M059J (cell line): ENCODE measurements at places on chromosomes 6 and 20. TPM values are rescaled to one million over a fixed set of nuclear protein-coding genes. Genes with fewer than 3 reads are reported as not detected.
A peak's percentile ranks its signal among the peaks of the same experiment; 100 is the strongest.

The ANKRD6 gene
- total RNA-seq, result 0.57 and 3.6 TPM in 2 replicates

The HLA-DOA gene
- not detected in 2 replicates for total RNA-seq

The ECT2L gene
- total RNA-seq, result not detected in 2 replicates

The OPRL1 gene
- total RNA-seq, result 0.59 TPM in 1 of 2 replicates, not detected in the other

The SAMD5 gene
- 0.07 and 0.62 TPM in 2 replicates for total RNA-seq

DNA sequence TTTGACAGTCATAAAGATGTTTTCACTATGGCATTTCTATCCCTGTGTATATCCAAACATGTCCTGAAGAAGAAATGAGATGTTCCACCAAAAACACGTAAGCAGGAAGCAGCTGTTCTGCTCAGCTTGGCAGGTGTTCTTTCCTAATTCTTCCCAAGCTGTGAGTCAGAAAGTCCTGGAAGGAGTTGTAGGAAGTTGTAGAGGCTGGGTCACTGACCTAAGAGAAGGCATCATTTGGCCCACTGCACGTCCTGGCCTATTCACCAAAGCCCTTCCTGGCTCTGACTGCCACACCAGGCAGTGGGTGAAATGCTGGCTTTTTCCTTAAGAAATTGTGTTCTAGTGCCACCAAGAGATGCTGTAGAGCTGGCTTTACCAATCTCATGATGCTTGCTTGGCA, 40.3 kb downstream of the STX11 start:
- DNase-seq, result peak; percentile 79

- no peak for DNase-seq
Measured at GRCh38 chr6:15843764-15844163, 180.9 kb upstream of the DTNBP1 start.

DNA sequence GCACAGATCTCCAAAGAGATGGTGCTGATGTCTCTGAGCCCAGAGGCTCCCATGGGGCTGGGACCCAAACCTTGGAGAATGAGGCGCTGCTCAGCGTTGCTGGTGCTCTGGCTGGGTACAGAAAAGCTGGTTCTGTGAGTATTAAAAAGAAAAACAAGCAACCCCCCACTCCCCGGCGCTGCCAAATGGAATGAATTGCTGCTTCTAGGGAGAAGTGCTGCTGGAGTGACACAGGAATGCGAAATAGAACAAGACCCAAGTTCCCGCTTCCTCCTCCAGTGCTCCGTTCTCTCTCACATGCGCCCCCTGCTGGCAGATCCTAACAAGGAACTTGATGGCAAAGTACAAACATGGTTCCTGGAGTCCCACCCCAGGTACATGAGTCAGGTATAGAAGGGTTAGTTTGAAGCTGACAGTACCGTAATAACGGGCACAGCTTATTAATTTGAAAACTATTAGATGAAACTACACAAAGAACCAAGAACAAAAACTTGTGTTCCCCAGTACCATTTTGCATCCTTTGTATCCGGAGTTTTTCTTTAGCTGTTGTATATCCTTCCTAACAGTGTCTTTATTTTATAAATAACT, 2.1 kb upstream of the DDX27 start:
- DNase-seq, result peak; percentile 94

DNA sequence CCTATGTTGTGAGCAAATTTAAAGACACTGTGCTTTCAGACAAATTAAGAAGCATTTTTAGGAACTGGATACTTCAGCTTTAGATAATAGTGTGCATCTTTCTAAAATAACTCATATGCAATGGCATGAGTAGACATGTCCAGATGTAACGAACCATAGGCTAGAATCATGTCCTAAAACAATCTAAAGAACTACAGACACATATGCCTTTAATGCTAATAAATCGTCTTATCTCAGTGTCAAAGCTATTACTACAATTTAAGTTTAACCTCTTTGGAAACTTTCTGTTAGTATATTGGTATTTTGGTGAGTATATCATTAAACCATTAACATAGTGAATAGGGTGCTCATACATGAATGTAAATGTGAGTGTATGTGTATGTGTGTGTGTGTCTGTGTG, 908.5 kb upstream of the FLRT3 start:
- no peak for DNase-seq

- DNase-seq, result no peak
Measured at GRCh38 chr6:14601490-14601889, 483.9 kb downstream of the CD83 start.

DNA sequence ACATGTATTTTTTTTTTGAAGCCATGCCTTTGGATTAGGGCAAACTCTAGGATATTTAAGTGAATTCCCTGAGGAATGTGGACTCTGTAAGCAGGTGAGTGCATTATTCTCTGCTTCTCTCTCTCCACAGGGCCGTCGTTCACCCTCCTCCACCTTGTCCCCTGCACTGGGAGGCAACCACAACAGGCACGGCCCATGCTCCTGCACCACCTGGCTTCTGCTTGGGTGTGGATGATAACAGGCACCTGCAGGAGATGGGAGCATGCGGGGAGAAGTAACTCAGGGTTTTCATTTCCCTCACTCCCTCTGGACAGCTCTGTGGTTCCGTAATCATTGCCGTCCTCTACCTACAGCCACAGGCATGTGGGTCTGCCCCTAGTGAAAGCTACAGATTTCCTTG, 43.4 kb downstream of the HLA-C start:
- DNase-seq, result no peak

GRCh38 chr20:1307171-1307570, 21.8 kb downstream of the SDCBP2 start:
- DNase-seq, result no peak

GRCh38 chr6:86871681-86872080, 65.6 kb upstream of the HTR1E start:
- DNase-seq, result no peak

DNA sequence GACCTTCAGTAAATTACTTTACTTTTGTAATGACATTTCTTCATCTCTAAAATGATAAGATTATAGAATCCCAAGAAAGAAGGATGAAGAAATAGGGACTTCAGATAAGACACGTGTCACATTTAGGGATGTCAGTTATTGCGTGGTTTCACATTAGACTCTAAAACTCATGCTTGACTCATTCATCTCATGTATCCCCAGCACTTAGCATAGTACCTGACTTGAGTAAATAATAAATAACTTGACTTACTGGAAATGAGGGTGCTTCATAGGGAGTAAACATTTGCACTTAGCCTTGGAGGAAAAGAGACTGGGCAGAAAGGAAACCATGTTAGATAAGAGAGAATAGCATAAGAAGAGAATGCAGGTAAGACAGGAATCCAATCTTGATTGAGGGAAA, 37.2 kb downstream of the VTA1 start:
- DNase-seq, result no peak

DNA sequence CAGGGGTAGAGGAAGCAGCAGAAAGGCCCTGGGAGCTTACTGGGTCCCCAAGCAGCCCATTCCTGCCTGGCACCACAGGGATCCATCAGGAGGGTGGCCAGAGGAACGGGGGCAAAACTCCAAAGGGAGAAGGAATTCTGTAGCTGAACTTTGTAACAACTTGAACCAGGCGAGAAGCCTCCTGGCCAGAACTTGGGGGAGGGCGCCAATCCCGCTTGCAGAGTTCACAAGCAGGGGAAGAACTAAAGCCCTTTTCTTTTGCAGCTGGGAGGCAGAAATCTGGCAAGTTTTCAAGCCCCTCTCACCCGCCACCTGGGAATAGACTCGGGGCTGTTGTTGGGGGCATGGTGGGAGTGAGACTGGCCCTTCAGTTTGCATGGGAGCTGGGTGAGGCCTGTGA, 189.1 kb downstream of the PHF3 start:
- no peak for DNase-seq
